ENCODE measurements at places on chromosomes 2 and 18. TPM values are rescaled to one million over a fixed set of nuclear protein-coding genes. Genes with fewer than 3 reads are reported as not detected.

Gene WIPF1
- total RNA-seq = 588 TPM

Gene ALPG
- not detected for total RNA-seq

Gene PROKR1
- not detected for total RNA-seq

Gene CENPO
- total RNA-seq = 55.4 TPM

Gene MDH1B
- total RNA-seq = 0.23 TPM

- H3K4me1 ChIP-seq = no peaks in the 10 kb centered on the region
- no peak overlapping the region for H3K4me3 ChIP-seq
- no peak for DNase-seq
- no peaks in the 10 kb centered on the region for H3K36me3 ChIP-seq
These were observed 690.5 kb downstream of the ADCYAP1 start for GRCh38 chr18:1595195-1595594.

DNA sequence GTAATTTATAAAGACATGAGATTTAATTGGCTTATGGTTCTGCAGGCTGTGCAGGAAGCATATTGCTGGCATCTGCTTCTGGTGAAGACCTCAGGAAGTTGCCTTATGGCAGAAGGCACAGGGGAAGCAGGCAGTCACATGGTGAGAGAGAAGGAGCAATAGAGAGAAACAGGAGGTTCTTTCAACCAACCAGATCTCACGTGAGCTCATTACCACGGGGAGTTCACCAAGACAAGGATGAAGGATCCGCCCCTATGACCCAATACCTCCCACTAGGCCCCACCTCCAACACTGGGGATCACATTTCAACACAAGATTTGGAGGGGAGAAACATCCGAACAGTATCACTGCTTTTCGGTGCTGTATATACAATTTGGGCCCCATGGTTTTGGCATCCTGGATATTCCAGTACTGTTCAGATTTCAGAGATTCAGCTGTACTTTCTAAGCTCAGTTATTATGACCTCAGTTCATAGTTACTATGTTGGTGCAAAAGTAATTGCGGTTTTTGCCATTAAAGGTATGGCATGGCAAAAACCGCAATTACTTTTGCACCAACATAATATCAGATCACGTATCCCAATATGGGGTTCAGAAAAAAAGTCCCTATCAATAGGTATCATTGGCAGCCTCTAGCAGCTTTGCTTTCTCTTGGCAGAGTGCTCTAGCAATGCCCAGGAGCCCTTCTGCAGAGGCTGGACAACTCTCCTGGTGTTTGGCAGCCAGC is 189.6 kb upstream of the SIX3 start:
- DNase-seq = no peak

DNA sequence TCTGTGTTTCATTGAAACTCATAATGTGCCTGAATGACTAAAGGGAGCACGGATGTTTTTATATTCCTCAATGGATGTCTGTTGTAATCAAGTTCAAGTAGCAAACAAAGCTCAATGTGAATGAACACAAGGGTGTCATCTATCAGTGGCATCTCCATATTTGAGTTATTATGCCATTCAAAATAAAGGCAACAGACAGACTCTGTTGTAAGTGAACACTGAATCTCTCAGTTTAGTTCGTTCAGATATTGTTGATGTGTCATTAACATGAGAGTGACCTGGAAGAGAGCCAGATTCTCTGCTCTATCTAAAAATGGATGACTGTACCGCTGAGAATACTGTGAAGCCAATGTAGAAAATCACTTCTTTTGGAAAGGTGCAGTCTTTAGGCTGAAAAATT is 118.7 kb downstream of the NUP35 start:
- no peaks in the 10 kb centered on the region for H3K36me3 ChIP-seq
- peaks cover 3% of the 10 kb centered on the region for H3K27me3 ChIP-seq
- no peak overlapping the region for H3K4me3 ChIP-seq
- DNase-seq = no peak
- no peak overlapping the region for H3K27ac ChIP-seq

- H3K4me1 ChIP-seq = peaks cover 62% of the 10 kb centered on the region
- no peak for DNase-seq
- H3K4me3 ChIP-seq = no peak overlapping the region
These were observed 48.8 kb downstream of the HAUS1 start for GRCh38 chr18:46152808-46153617.

DNA sequence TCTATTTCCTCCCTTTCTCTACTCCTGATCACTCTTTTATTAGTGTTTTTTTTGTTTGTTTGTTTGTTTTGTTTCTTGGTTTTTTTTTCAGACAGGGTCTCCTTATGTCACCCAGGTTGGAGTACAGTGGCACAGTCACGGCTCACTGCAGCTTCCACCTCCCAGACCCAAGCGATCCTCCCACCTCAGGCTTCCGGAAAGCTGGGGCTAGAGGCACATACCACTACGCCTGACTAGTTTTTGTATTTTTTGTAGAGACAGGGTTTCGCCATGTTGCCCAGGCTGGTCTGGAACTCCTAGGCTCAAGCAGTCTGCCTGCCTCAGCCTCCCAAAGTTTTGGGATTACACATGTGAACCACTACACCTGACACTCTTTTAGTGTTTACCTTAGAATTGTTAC is 122.3 kb downstream of the ATL2 start:
- no peak overlapping the region for H3K27ac ChIP-seq
- peaks cover 15% of the 10 kb centered on the region for H3K27me3 ChIP-seq

DNA sequence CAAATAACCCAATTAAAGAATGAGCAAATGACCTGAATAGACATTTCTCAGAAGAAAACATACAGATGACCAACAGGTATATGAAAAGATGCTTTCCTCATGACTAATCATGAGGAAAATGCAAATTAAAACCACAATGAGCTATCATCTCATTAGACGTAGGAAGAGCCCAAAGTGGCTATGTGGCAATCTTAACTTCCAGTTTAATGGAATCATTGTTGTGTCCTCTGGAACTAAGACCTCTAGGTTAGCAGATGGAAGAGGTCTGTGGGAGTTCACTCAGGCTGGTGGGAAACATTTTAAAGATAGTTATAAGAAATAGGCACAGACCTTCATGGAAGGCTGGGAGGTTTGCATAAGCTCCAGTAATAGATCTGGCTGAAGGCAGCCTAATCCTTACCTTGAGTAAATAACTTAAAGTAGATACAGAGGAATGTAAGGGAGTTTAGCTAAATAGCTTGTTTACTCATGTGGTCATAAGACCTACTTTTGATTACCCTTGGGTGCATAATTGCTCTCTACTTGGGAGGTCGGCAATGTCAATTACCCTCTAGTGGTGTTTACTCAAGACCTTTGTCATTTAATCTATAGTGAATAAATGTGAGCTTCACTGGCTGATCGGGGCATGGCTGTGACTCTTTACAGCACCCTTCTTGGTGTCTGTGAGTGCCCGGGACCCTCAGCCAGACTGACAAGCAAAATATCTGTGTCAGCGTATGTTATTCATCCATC is 119.0 kb downstream of the GULP1 start:
- no peak overlapping the region for H3K4me3 ChIP-seq
- H3K4me1 ChIP-seq = no peaks in the 10 kb centered on the region
- no peak for DNase-seq
- no peaks in the 10 kb centered on the region for H3K27me3 ChIP-seq

DNA sequence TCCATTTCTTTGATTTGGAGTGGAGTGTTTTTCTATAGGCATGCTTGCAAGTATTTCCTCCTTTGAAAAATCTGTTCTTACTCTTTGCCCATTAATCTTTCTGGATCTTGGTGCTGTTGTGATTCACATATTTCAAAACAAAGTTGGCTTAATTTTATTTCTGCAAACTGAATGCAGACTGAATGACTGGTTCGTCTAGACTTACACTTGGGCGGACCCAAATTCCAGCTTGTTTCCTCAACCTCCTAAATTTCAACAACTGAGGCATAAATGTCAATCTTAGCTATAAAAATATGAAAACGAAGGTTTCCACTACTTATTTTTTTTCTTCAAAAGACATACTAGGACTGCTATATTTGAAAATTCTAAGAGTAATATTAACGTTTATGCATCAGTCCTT is 59.0 kb downstream of the ANKRD44 start:
- no peaks in the 10 kb centered on the region for H3K27me3 ChIP-seq
- DNase-seq = no peak
- peaks cover 25% of the 10 kb centered on the region for H3K36me3 ChIP-seq

GRCh38 chr18:75172299-75173124 is 36.4 kb downstream of the PTGR3 start:
- H3K27ac ChIP-seq = no peak overlapping the region
- H3K4me1 ChIP-seq = no peaks in the 10 kb centered on the region
- no peak overlapping the region for H3K4me3 ChIP-seq
- no peaks in the 10 kb centered on the region for H3K27me3 ChIP-seq
- no peak for DNase-seq

DNA sequence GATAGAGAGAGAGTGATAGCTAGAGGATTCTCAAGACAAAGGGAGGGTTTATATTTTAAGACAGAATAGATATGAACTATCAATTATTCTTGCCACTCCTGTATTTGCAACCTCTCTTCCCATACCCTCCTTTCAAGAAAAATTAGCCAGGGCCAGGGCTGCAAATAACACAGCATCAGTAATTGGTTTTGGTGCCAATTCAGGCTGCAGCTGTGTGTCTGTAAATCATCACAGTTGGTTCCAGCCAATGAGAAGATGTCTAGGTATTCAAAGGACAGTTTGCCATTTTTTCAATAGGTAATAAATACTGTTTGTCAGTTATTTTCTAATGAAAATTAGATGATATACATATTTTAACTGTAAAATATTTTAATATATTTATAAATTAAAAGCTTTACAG is 73.5 kb downstream of the WDPCP start:
- H3K27ac ChIP-seq = no peak overlapping the region
- peaks cover 4% of the 10 kb centered on the region for H3K36me3 ChIP-seq
- no peak overlapping the region for H3K4me3 ChIP-seq

DNA sequence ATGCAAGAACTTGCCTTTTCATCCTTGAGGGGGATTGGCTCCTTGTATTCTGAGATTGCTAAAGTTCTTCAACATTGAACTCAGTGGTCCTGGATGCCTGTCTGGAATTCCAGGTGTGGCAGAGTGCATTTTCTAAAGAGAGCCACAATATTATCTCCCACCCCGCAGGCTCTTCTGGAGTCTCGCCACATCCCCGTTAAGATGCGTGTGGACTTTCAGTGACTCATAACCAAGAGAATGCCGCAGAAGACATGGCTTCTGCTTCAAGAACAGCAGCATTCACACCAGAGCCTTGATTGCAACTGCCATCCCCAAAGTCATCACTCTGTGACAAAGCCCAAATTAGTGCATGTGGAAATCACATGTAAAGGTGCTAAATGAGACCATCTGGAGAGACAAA is 142.7 kb downstream of the CDH20 start:
- no peak for DNase-seq
- H3K27ac ChIP-seq = no peak overlapping the region
- no peak overlapping the region for H3K4me3 ChIP-seq
- H3K27me3 ChIP-seq = peaks cover 2% of the 10 kb centered on the region
- H3K36me3 ChIP-seq = no peaks in the 10 kb centered on the region
- H3K4me1 ChIP-seq = no peaks in the 10 kb centered on the region

DNA sequence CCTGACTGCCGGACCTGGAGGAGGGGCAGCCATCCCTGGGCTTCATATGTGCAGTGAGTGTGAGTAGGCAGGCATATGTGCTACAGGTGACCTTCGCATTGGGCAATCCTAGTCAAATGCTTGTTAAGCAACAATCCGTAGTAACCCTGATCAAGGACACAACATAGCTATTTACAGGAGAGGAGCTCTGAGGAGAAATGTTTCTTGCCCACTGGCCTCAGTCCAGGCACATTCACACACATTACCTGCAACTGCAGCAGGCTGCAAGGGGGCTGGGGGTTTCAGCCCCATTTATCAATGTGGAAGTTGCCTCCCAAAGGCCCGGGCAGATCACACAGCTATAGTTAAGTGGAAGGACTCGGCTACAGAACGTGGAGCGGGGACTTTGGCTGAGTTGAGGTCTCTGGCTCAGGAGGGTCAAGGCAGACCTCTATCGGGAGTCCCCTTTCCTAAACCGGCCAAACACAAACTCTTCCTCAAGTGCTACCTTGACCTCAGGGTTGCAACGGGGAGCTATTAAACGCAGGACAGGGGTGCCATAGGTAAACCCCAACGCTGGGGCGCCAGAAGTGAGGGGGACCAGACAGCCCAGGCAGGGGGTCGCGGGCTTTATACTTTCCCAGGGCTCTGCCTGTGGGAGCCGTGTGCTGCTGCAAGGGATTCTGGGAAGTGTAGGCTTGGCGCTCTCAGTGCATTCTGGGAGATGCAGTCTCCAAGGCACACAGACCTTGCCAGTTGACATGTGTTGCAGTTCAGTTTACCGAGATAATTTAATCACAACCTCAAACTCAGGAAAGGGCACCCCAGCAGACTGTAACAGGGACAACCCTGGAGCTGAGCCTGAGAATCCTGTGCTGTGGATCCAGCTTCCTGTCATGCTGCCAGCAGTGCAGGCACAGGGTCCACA is 9.4 kb downstream of the KHK start:
- no peak overlapping the region for H3K27ac ChIP-seq
- peak; percentile 65 for DNase-seq
- no peaks in the 10 kb centered on the region for H3K36me3 ChIP-seq
- H3K4me1 ChIP-seq = peaks cover 7% of the 10 kb centered on the region
- H3K27me3 ChIP-seq = no peaks in the 10 kb centered on the region

DNA sequence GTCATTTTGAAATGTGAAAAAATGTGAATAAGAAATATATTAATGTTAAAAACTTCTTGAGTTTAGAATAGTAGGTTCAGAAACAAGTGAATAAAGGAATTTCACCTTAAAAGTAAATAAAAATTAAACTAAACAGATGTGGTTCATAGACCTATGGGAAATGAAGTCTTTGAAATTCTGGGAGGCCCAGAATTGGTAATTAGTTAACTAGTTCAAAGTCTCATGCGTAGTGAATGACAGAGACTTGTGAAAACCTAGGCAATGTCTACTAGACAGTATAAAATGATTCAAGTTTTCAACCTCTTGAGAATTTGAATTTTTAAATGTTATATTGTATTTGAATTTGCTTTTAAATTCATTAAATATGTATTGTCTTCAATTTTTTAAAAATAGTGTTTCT is 32.6 kb upstream of the AAK1 start:
- peaks cover 38% of the 10 kb centered on the region for H3K4me1 ChIP-seq
- H3K27ac ChIP-seq = no peak overlapping the region
- DNase-seq = no peak
- no peaks in the 10 kb centered on the region for H3K27me3 ChIP-seq
- peaks cover 14% of the 10 kb centered on the region for H3K36me3 ChIP-seq

GRCh38 chr2:101803128-101803527 is 105.6 kb downstream of the MAP4K4 start:
- no peaks in the 10 kb centered on the region for H3K27me3 ChIP-seq
- H3K4me1 ChIP-seq = peaks cover 21% of the 10 kb centered on the region
- H3K4me3 ChIP-seq = no peak overlapping the region
- peaks cover 7% of the 10 kb centered on the region for H3K36me3 ChIP-seq
- H3K27ac ChIP-seq = no peak overlapping the region
- DNase-seq = no peak

DNA sequence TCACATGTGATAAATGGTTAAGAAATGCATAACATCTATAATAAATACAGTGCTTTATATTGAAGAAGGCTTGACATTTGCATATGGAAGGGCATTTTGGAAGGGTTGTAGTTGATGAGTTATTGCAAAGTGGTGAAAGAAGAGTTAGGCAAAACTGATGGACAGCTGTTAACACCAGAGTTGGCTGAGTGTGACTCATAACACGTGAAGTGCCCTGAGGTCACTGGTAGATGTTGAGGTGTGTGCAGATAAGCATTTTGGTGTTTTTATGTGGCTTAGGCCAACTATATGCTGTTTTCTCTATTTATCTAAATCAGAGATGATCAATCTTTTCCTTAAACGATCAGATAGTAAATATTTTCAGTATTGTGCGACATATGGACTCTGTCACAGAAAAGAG is 154.3 kb upstream of the KCNH7 start:
- H3K36me3 ChIP-seq = no peaks in the 10 kb centered on the region
- no peak overlapping the region for H3K4me3 ChIP-seq
- no peaks in the 10 kb centered on the region for H3K27me3 ChIP-seq
- no peak overlapping the region for H3K27ac ChIP-seq
- DNase-seq = no peak
